ENCODE measurements at places on chromosomes 6 and 20.

GRCh38 chr20:59001449-59002171 is 5.4 kb downstream of the CTSZ start:
- DNase-seq: no peak

DNA sequence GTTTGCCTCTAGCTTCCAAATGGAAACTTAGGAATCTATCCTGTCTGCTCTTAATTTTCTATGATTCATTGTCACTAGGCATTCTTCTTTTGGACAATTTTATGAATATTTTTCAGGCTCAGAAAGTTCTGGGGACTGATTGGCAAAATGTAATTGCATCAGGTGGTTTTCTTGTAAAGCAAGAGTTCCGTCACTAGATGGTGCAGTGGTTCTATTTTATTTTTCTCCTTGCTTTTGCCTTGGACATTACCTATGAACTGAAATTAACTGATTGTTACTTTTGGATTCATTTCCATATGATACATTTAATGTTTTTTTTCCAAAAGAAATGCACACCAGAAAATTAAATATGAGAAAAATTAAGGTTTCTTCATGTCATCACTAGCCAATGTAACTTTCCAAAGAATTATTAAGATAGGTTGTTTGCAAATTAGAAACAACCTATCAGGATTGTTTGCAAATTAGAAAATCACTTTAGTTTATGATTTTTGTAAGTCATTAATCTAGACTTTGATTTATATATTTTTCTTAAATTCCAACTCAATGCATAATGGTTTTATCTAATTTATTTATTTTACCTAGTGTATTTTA is 48.0 kb downstream of the TMEM170B start:
- no peak for DNase-seq

- peak; percentile 83 for DNase-seq
These were observed 476 bp downstream of the IGF2R start for GRCh38 chr6:159969204-159969912.

- peak; percentile 51 for DNase-seq
These were observed 13.1 kb downstream of the RIOK1 start for GRCh38 chr6:7402716-7403115.

GRCh38 chr6:53945765-53946407 is 151.1 kb downstream of the LRRC1 start:
- DNase-seq: no peak

DNA sequence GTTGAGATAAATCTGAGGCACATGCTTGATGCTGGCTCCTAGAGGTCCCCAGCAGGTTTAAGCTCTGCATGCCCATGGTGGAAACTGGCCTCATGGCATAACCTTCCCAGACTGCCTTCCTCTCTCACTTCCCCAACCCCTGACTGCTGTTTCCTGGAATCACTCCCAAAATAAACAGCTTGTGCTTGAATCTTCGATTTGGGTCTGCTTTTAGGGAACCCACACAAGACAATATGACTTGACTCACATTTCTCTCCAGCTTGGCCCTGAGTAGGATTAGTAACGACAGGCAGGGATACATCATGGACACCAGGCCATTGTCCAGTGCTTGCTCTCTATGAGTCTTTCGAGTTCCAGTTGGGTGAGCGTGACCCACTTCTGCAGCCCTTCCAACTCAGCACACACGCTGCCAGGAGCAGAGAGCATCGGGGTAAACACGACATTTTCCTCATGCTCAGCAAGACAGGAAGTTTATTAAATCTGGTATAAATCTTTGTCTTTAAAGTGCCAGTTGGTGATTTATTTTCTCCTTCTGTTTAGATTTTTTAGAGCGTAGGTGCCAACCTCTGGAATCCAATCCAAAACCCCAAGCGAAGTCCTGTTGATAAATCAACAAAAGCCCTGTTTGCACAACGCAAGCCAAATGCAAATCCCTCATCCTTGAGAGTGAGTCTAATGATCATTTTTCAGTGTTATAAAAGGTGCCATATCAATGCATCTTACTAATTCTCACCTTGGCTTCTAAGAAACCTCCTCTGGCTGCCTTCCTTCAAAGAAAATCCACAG is 135.0 kb downstream of the FOXA2 start:
- no peak for DNase-seq

DNA sequence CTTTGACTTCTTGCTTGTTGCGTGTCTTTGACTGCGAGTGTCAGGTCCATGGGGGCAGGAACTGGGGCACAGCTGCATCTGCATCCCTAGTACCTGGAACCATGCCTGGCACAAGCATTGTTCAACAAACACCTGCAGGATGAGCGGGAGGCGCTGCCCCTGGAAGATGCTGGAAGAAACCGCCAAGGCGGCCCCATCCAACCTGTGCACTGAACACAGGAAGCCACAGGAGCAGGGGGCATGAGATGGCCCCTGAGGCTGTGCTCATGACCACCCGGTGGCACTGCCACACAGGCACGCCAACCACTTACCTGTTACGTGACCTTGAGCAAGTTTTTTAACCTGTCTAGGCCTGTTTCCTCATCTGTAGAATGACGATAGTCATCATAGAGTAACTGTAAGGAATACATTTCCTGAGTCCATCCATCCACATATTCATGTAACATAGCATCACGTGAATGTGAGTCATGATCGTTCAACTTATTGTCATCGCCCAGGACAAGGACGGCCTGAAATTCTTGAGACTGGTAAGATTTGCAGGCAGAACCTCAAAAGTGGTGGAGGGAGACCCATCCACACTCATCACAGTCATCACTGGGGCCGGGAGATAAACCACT is 374.2 kb downstream of the PREX1 start:
- DNase-seq: no peak

- DNase-seq: no peak
These were observed 654.6 kb downstream of the KIF16B start for GRCh38 chr20:15918631-15919030.

DNA sequence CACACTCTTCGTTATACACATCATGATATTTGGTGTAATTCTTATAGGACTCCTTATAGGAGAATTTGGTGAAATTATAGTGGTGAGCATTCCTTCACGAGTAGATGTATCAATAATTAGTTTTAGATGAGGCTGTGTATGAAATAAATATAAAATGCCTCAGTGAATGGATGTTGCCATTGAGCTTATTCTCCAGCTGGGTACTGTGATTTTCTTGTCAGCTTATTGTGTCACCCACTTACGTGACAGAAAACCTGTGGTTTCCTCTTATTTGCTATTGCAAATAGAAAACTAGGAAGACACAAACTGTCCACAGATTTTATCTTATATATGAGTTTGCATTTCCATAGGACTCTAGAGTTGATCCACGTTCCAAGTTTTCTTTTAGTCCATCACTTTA is 439.9 kb upstream of the RNF217 start:
- no peak for DNase-seq

GRCh38 chr6:2818593-2818992 is 23.1 kb downstream of the SERPINB1 start:
- no peak for DNase-seq

DNA sequence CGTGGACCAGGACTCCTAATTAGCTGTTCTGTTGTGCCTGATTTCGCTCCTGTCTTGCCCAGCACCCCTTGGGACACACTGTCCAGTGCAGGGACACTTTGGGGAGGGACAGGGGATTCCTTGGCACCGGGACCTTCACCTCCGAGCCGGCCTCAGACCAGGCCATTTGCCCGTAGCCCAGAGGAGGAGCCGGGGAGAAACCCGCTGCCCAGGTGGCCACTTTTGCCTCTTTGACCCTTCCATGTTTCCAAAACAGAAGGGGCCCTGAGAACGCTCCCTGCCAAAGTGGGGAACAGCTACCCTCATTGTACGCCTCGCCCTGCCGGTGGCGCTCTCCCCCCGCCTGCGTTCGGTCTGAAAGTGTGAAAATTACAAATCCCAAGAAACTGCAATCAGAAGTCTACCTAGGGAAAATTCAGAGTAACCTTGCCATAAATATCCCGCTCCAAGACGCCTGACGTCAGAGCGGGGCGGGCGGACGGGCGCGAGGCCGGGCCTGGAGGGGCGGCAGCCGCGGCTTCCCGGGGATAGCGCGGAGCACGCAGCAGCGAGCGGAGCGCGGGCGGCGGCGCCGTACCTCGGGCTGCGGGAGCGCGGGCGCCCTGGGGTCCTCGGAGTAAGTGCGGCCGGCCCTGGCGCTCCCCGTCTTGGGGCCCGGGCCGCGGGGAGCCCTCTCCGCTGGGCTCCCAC is at the start of gene DAAM2:
TSS of gene DAAM2 (plus strand) at position 527 of the 690 bp plus-strand sequence. CDS start 63,927 bp downstream, outside the sequence.
- DNase-seq: peak; percentile 92

DNA sequence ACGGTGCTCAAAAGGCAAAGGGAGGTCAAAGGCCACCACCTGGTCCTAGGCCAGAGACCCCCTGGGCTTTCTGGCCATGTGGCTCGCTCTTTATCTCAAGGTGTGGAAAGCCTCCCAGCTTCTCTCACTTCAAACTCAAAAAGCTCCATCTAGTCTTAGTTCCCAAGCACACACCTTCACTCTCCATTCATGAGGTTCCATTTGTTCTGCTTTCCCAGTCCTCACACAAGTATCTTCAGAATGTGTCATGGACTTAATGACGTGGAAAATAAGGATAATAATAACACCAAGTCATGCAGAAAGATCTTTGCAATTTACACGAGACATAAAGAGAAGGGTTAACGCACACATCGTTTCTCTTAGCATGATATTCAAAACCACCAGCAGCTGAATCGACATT is 219.3 kb downstream of the GMDS start:
- no peak for DNase-seq

- no peak for DNase-seq
These were observed 54.4 kb downstream of the SNRNP48 start for GRCh38 chr6:7644417-7644816.

DNA sequence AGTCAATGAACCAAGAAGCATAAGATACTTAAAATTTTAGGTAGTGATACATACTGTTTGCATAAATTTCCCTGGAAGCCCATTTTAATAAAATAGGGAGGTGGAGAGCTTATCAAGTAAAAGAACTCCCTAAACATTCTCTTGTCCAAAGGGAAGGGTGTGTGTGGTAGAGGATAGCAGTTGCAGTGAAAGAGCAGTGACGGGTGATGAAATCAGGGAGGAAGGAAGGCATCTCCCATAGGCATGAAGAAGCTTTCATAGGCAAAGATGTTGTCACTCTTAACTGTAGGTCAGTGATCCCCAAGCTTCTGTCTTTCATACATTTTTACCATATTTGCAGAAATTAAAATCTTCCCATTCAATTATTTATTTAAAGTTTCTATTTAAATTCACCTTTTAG is 60.0 kb upstream of the ZNF831 start:
- DNase-seq: no peak

DNA sequence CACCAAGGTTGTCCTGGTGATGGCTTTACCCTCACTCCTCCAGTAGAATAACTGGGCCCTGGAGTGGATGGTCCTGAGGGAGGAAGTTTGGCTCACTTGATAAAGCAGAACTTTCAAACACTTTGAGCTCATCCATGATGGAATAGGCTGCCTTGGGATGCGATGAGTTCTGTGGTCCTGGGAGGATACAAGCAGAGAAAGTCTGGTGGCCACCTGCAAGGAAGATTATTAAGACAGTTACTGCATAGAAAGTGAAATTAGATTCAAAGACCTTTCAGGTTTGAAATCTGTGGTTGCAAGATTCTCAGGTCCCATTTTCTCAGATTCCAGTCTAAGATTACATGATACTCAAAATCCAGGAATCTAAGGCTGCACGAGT is 19.9 kb upstream of the CCN5 start:
- DNase-seq: no peak

GRCh38 chr6:3355358-3356055 is 96.8 kb downstream of the PSMG4 start:
- peak; percentile 73 for DNase-seq

DNA sequence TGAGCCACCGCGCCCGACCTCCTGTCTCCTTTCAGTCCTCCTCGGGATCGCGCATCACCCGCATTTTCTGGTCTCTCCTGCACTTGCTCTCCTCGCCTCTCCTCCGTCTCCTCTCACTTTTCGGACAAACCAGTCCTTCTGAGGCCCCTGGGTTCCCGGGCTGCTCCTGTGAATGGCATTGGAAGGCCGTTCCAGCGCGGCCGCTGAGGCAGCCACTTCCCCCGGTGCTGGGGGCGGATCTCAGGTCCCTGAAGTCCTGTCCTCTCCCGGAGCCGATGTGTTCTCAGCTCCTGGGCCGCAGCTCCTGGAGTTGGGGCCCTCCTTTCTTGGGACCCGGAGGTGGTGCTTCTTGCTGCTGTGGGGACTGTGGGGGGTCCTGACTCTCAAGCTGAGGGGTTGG is 803 bp downstream of the MICB start:
- DNase-seq: no peak

GRCh38 chr20:64234291-64234791 is 21.2 kb upstream of the PCMTD2 start:
- peak; percentile 58 for DNase-seq

DNA sequence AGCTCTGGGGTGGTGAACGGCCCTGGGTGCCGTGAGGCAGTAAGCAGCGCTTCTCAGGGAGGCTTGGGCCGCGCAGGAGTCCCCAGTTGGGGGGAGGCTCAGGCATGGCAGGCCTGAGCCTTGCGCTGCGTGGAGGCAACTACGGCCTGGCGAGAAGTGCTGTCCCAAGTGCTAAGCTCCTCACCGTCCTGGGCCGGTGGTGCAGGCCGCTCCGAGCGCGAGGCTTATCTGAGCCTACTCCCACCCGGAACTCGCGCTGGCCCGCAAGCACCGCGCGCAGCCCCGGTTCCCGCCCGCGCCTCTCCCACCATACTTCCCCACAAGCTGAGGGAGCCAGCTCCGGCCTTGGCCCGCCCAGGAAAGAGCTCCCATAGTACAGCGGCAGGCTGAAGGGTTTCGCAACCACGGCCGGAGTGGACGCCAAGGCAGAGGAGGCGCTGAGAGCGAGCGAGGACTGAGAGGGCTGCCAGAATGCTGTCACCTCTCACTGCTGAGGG is 1.8 kb upstream of the WRNIP1 start:
- peak; percentile 81 for DNase-seq

GRCh38 chr6:78594668-78595066 is 272.7 kb upstream of the IRAK1BP1 start:
- no peak for DNase-seq
